Aorta (tissue), 5 donors: ENCODE measurements at places on chromosomes 2 and 18. TPM values are rescaled to one million over a fixed set of nuclear protein-coding genes. Genes with fewer than 3 reads are reported as not detected.

DNA sequence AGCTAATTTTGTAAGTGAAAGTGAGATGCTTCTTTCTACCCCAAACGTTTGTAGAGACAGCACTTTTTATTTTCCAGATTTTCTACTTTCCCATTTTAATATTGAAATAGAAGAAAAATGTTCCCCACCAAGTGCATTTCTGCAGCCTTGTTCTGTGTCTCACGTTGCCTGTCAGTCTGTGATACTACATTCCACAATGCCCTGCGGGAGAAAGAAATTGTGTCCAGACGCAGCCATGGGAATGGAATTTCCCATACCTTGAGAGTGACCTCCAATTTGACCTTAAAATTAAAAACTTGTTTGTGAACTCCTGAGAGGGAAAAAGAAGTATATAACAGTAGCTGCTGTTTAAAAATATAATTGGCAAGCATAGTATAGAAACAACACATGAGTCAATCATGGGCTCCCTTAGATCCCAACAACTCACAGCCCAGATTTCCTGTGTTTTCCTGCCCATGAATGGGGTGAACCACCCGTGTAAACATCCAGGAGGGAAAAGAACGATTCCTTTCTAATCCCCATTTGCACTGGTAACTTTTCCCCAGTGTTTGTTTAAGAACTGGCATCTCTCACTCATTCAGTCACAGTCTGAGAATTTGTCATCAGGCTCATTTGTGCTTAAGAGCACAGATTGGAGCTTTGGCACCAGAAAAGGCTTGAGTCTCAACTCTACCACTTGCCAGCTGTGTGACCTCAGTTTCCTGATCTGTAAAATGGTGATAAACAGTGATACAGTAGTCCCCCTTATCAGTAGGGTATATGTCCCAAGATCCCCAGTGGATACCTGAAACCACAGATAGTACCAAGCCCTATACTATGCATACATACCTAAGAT lies 166.1 kb upstream of the ZNF521 start:
- no peak for DNase-seq

GRCh38 chr18:36636237-36636817 lies 192.5 kb downstream of the TPGS2 start:
- no peak for DNase-seq

GRCh38 chr18:8389391-8390340 lies 219.6 kb upstream of the RAB12 start:
- peak; percentile 70 for DNase-seq

- DNase-seq, result no peak
Observed at GRCh38 chr2:111226876-111227700, 106.4 kb downstream of the BCL2L11 start.

- DNase-seq, result no peak
Observed at GRCh38 chr2:55358451-55358850, 61.2 kb downstream of the CCDC88A start.

GRCh38 chr18:8368512-8369217 lies 240.6 kb upstream of the RAB12 start:
- no peak for DNase-seq

GRCh38 chr2:237875256-237876060 lies 16.0 kb downstream of the RAMP1 start:
- peak; percentile 43 for DNase-seq

GRCh38 chr2:34317797-34318196 lies 718.7 kb upstream of the FAM98A start:
- no peak for DNase-seq

Gene LGALSL
- 26.8 TPM for total RNA-seq

GRCh38 chr2:103788951-103789350 lies 1027.1 kb downstream of the TMEM182 start:
- no peak for DNase-seq

- DNase-seq, result no peak
Observed at GRCh38 chr2:80348078-80348477, 43.5 kb upstream of the LRRTM1 start.

GRCh38 chr2:164186591-164186990 lies 434.7 kb downstream of the GRB14 start:
- no peak for DNase-seq

Gene CLHC1
- total RNA-seq, result 13.9 TPM

GRCh38 chr2:218027426-218028188 lies 24.8 kb upstream of the TNS1 start:
- peak; percentile 24 for DNase-seq

Gene PLEK
- total RNA-seq, result 32.9 TPM

- DNase-seq, result no peak
Observed at GRCh38 chr2:54226260-54226659, 29.8 kb downstream of the TSPYL6 start.

Gene RAB31
- 145 TPM for total RNA-seq

- no peak for DNase-seq
Observed at GRCh38 chr2:113089916-113090315, 22.1 kb downstream of the IL1F10 start.

- no peak for DNase-seq
Observed at GRCh38 chr2:94759211-94759610, 112.0 kb upstream of the TEKT4 start.

- DNase-seq, result no peak
Observed at GRCh38 chr2:235946590-235946989, 221.6 kb downstream of the GBX2 start.

Gene ERFE
- 2.5 TPM for total RNA-seq

Gene STK17B
- total RNA-seq, result 30.0 TPM

Gene LRATD1
- total RNA-seq, result 2.0 TPM

DNA sequence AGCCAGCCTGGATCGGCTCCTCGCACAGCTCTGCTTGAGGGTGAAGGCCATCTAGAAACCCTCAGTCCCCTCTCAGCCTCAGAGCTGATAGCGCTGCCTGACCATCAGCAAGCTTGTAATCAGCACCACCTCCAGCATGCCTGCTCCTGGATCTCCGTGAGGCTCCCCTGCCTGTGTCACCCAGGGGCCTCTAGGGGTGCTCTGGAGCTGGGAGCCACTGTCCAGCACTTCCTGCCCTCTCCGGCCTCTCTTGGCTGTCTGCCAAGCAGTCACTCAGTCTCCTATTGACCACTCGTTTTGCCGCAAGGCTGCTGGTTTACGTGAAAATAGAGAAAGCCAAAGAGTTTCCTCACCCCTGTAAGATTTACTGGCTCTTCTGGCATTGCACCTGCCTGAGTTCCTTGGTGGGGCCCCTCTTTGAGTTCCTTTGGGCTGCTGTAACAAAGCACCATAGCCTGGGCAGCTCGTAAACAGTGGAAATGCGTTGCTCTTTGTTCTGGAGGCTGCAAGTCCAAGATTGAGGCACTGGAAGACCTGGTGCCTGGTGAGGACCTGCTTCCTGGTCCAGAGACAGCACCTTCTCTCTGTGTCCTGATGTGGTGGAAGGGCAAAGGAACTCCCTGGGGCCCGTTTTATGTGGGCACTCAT lies 17.9 kb downstream of the CAPN10 start:
- DNase-seq, result peak; percentile 91

- DNase-seq, result no peak
Observed at GRCh38 chr2:197706839-197707207, 1.7 kb downstream of the MARS2 start.

DNA sequence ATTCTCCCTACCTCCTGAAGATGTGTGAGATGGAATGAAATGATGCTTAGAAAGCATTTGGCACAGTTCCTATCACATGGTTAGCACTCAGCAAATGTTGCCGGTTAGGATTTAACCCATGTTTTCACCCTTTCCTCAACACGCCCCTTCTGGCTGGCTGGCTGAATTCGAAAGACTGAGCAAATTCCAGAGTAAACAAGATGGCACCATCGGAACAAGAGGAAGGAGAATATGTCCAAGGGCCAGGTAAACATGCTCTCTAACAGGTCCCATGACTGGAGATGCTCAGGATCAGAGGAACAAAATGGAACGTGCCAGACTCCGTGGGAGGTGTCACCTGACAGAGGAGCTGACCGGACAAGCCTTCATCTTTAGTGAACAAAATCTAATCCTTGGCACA lies 145.6 kb downstream of the ANKRD44 start:
- no peak for DNase-seq

- peak; percentile 97 for DNase-seq
Observed at GRCh38 chr2:182715892-182716649, at the start of gene DNAJC10. TSS of gene DNAJC10 (plus strand) at chr2:182716257. CDS start at chr2:182718087, 1,830 bp downstream.

Gene ZNF385B
- 3.3 TPM for total RNA-seq

DNA sequence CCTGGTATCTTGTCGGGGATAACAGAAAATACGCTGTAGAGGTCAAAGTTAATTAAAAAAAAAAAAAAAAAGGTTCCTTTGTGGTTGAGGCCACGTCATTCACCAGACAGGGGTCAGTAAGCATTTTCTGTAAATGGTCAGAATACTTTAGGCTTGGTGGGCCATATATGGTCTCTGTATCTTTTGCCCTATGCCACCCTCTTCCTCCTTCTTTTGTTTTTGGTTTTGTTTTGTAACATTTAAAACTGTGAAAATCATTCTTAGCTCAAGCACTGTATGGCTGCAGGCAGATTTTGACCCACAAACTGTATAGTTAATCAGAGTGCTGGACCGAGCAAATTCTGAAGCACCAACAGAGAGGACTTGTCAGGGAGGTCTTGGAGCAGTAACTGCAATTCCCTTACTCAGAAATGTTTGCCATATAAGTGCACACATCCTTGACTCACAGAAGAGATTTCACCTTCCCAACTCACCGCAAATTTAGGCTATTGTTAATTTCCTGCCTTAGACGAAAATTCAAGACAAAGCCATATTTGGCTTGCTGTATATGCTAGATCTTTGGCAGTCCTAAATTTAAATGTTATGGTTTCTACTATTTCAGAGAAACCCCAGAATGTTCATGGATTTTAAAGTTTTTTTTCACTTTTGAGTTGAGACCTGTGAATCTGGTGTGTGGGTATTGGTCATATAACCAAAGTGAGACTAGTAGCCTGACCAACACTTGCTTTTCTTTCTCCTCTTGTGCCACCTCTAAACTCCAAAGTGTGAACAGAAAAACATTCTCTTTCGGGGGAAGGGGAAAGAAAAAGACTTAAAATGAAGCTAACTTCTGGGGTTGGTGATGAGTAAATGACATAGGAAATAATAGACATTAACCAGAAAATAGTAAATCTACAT lies 65.4 kb downstream of the DOCK10 start:
- DNase-seq, result no peak

Gene GPR35
- 2.1 TPM for total RNA-seq

Gene CHRND
- total RNA-seq, result not detected

GRCh38 chr2:216021768-216022565 lies 8.6 kb upstream of the MREG start:
- DNase-seq, result no peak

DNA sequence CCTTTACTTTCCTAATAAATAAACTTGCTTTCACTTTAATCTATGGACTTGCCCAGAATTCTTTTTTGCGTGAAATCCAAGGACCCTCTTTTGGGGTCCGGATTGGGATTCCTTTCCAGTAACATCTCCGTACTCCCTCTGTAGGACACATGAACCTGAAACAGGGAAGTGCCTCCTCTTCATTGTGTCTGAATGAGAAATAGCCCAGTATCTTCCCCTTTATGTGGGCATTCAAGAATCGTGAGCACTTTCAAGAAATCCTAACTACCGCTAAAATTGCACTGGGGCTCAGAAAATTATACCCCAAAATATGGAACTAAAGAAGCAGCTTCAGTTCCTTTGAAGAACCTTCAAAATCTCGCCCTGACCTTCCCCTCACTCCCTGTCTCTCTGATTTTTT lies 7.8 kb upstream of the POMC start:
- DNase-seq, result no peak

DNA sequence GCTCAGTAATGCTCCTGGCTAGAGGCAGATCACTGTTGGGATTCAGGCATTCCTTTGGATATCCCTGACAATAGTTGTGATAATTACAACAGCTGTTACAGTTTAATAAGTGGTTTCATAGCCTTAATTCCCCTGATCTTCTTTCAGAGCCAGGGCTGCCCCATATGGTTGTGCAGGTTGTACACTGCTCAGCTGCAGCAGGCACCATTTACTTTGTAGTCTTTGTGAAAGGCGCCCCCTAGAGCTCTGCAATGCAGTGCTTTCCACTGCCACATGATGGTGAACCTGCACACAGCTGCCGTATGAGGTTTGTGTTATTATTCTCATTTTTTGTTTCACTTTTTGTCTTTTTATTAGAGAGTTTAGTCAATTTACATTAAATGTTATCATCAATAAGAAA lies 239.1 kb downstream of the KCNS3 start:
- no peak for DNase-seq

DNA sequence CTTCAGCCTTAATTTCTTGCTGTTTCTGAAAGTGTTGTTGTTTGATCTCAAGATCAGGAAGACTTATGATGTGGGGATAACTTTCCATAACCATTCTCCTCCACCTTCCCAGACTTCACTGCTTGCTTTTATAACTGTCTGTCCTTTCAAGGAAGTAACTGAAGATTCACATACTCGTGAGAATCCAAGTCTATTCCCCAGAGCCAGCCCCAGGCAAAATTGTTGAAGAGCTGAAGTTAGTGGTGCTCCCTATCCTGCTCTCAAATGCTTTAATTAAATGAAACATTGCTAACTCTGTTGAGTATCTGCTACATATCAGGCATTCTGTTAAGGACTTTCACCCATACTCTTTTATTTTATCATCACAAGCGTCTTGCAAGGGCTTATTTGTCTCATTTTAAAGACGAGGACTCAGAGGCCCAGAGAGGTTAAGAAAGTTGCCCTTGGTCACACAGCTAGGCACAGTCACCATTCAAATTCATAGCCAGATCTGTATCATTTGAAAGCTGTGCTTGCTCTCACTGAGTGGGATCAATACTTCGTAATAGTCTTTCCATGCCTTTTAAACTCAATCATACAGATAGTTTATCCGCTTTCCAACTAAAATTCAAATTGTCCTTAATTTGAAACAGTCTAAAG lies 189.8 kb upstream of the TCF4 start:
- no peak for DNase-seq

DNA sequence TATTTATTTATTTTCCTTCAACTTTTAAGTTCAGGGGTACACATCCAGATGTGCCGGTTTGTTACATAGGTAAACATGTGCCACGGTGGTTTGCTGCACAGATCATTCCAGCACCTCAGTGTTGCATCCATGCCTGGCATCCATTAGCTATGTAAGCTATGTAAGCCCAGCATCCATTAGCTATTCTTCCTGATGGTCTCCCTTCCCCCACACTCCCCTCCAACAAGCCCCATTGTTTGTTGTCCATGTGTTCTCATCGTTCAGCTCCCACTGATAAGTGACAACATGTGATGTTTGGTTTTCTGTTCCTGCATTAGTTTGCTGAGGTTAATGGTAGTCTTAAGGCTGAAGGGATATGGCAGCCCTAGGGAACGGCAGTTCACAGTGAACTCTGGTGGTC lies 203.4 kb downstream of the CTNNA2 start:
- DNase-seq, result no peak

Gene RNF181
- 98.5 TPM for total RNA-seq

DNA sequence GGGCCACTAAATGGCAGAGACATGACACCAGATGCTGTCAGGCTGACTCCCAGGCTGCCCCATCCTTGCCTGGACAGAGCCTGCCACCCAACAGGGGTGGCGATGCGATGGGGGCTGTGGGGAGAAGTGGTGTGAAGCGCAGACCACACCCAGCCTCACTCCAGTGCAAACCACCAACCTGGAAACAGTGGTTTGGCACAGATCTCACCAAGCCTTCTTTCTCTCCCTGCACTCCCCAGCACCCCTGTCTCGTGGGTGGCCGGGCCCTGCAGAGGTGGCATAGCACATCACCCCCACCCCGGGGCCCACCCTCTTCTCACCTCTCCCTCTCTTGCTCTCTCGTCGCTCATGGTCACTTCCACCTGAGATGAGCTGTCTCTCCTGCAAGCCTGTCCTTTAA lies 32.6 kb downstream of the CIB4 start:
- DNase-seq, result no peak
